ENCODE measurements at places on chromosomes 1 and 21.
A peak's percentile ranks its signal among the peaks of the same experiment; 100 is the strongest.

DNA sequence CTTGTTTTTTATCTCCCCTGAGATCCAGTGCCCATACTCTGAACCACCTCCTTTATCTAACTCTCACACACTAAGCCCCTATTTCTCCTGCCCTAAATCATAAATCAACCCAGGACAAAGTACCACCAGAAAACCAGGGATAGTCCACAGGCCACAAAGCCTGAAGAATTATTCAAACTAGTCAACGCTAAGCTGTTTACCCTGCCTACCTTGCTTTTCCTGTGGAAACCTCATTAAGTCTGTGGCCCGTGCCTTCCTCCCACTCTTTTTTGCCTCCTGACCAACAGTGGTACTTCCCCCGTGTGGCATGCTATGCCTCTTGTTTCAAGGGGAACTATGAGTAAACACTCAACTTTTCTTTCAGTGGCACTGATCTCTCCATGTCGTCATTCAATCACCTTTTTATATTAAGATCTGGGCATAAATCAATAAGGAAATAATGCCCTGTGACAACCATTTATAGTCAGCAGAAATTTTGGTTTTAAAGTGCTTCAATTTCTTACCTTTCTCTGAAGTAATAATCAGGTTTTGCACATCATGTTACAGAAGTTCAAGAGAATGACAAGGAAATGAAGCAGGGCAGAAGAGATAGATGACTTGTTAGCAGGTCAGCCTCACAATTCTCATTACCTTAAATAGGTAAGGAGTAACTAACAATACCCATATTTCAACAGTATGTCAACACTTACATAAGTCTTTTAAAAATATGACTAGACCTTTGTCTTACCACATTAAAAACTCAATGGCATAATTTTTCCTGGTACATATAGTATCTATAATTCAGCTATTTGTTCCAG is 32.1 kb downstream of the EYA3 start:
- DNase-seq, result peak; percentile 71

GRCh38 chr1:40820911-40821693 is 37.5 kb downstream of the KCNQ4 start:
- no peak for DNase-seq

GRCh38 chr1:89351597-89352311 is 12.1 kb upstream of the GBP6 start:
- DNase-seq, result no peak

GRCh38 chr21:43361127-43361492 is 65.8 kb downstream of the SIK1 start:
- no peak for DNase-seq

GRCh38 chr1:10338611-10339010 is 60.3 kb upstream of the PGD start:
- no peak for DNase-seq

DNA sequence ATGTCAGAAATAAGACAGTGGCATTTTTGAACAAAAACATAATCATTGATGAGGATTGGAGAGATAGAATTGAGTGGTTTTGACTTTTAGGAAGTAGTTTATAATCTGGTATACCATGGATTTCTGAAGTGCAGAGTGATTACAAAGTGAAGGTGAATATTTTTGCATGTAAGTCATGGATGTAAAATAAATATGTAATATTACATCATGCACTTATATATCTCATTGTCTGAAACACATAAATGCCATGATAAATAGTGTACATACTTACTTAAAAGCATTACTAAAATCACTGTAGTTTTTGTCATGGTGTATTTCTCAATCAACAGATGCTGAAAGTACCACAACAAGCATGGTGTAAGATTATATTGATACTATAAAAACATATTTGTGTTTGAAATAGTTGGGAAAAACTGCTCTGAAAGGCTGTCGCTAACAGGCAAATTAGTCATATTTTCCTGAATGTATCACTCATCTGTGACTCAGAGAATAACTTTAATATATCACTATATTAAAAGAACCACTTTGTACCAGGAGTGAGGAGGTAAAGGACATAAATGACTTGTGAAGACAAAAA is 24.8 kb upstream of the RGS18 start:
- no peak for DNase-seq

DNA sequence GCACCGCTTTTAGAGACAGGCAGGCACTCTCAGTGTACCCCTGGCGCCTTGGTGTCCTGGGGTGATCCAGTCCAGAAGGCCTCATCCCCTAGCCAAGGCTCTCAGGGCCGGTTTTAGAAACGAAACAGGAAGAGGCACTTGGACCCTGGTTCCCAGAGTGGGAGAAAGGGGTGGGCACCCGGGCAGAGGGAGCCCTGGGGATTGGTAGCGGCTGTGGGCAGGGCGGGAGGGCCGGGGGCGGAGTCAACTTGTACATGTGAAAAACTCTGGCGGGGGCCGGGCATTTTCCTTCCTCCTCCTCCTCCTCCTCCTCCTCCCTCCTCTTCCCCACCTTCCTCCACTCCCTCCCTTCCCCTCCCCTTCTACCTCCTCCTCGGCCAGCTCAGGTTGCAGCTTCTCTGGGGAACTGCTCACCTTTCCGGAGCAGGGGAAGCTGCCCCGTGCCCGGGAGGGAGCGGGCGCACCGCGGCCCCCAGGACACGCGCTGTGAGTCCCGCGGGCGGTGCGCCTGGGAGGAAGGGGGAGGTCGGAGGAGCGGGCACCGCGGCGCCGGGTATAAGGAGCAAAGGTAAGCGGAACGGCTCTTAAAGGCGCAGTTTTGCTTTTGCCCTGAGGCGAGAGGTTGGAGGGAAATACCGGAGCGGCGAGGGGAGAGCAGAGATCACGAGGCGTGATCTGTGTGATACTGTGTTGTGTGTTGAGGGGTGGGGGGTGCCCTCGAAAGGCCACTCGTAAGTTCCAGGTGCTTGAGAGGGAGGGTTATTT is at the start of gene CDK18:
TSS of gene CDK18 (plus strand) at position 359 of the 765 bp plus-strand sequence. CDS start 18,499 bp downstream, outside the sequence.
- DNase-seq, result peak; percentile 22

- DNase-seq, result no peak
These were observed 148.7 kb downstream of the ZNF326 start for GRCh38 chr1:90143591-90143990.

DNA sequence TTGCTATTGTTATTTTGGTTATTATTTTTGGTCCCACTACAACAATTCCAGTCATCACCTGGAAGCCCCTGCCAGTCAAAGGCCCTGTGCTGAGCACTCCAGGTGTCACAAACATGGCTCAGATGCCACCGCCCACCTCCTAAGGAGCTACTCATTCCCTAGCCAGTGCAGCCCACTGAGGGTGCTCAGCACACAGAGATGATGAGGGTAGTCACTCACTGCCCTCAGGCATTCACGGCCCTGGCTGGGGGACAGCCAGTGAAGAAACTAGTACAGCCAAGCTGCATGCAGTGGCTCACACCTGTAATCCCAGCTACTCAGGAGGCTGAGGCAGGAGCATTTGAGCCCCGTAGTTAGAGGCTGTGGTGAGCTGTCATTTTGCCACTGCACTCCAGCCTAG is 42.3 kb downstream of the NIPAL3 start:
- no peak for DNase-seq

DNA sequence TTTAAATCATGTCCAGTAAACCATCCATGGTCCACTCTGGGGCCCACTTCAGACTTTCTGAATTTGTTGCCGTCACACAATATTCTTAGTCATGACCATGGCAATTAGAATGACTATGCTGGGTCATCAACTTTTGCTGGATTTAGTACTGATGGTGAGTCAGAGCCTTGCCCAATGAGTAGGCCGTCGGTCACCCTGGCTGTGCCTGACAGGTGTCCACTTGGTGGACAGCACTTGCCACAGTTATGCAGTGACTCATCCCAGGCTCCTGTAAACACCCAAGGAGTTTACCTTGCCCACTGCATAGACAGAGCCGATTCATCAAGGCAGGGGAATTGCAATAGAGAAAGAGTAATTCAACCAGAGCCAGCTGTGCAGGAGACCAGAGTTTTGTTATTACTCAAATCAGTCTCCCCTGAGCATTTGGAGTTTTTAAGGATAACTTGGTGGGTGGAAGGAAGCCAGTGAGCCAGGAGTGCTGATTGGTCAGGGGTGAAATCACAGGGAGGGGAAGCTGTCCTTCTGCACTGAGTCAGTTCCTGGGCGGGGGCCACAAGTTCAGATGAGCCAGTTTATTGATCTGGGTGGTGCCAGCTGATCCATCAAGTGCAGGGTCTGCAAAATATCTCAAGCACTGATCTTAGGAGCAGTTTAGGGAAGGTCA is 333.8 kb downstream of the PTPRU start:
- DNase-seq, result no peak

DNA sequence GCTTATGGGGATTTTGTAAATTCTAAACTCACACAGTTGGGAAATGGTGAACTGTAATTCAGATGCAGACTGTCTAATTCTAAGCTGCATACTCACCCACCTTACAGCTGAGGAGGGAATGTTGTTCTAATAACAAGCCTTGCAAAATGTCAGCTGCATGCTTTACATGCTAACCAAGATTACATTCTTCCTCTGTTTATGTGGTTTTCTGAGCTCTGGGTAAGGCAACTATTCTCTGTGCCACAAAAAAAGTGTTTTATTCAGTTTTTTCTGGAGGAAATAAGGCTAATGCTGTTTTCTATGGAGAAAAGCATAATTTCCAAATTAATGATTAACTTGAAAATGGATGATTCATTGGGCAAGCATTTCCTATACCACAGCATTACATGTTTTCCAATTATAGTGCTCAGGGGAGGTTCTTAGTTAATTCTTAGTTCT is 64.9 kb downstream of the RGS13 start:
- no peak for DNase-seq

DNA sequence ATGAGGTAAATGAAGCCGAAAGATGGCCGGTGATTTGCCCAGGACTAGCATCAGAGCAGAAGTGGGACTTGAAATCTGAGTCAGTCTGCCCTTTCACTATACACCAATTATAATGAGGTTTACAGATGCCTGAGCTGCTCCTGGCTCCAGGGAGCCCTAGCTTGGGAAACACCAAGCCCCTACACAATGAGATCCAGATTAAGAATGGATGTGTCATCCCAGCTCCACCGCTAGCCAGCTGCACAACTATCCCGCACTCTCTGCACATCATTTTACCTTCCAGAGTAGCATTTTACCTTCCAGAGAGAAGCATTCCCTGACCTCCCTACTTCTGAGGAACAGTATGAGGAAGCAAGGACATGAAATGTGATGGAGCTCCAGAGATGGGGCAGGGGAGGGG is 27.0 kb downstream of the SERTAD4 start:
- DNase-seq, result no peak

DNA sequence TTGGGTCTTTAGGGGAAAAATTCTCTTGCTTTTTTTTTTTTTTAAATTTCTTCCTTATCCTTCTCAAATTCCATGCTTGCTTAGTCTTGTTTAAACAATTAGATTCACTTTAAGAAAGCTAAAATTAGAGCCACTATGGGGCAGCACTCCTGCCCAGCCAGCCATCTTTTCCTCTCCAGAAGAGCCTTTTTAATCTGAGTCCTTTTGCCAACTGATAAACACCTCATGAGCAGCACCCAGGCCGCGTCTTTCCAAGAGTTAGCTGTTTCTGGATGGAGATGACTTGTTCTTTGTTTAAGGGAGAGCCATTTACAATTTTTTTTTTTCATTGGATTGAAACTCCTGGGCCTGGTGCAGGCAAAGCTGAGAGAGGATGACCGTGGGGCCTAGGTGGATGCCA is 53.3 kb upstream of the TSPAN2 start:
- DNase-seq, result no peak

DNA sequence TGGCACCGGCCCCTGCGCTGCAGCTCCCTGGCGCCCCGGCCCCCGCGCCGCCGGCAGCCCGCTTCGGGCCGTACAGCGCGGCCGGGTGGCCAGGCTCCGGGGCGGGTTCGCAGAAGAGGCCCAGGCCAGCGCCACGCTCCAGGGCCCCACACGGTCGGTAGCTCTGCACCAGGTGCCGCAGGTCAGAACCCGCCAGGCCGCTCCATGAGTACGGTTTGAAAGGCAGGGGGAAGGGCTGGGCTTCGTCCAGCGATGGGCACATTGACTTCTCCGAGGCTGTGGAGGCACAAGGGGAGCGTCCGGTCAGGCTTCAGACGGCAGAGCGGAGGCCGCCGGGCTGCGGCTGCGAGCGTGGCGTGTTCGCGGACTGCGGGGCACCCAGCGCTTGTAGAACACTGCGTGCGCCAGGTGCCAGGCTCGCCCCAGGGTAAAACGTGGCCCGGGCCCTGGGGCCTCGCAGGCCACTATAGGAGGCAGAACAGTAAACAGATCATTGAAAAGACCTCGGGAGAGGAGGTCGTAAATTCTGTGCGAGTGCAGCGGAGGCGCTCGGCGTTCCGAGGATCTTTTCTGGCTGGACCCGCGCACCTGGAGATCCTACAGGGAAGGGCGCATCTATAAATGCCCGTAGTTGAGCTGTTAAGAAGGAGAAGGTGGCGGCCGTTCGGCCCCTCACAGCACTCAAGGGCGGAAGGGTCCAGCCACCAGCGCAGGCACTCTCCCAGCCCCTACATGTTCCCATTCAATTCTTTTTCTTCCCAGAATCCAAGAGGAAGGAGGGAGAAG is 5.7 kb downstream of the GFI1 start:
- no peak for DNase-seq

DNA sequence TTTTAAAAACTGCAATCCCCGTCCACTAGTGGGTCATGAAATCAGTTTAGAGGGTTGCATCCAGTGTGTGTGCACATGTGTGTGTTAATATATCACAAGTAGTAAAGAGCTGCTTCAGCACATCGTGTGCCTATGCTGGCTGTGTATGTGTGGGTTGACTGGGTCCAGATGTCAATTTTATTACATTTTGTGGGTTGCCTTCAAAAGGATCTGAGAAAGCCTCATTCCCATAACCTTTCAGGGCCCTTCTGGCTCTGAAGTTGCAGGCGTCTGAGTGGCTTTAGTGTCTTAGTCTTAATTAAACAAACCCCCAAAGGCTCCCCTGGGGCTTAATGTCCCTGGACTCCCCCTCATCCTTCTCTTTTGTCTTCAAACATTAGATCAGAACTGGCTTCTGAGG is 19.8 kb downstream of the PLA2G2D start:
- no peak for DNase-seq

DNA sequence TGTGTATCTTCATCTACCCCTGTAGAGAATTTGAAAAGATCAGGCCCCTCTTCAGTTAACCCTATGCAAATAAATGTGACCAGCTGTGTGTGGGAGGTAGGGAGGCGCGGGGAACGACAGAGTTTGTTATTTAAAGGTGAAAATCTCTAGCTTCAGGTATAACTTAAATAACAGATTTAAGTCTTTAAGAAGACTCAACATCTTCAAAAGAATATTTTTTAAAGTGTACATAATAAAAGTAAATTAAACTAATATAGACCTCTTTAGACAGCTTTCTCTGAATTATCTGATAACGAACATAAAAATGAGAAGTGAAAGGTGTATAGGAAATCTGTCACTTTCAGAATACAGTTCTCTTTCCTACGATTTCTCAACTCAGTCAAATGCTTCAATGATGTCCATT is 16.0 kb downstream of the ANGPTL3 start:
- no peak for DNase-seq

DNA sequence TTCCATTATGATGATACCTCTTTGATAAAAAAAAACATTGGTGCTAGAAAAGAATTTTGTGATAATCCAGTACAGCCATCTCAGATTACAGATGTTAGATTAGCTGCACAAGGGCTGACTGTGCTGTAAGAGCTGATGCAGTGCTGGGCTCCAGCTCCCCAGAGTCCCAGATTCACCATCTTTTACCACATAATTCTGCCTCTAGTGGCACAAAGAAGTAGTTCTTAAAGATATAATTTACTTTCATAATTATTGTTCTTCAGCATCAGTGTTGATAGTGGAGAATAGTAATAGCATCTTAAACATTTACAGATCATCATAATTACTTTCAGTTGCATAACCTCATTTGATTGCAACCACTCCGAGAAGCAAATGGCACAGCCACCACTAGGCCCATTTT is 262.1 kb downstream of the BRINP2 start:
- no peak for DNase-seq
